ENCODE measurements at places on chromosomes 3 and 15. TPM values are rescaled to one million over a fixed set of nuclear protein-coding genes. Genes with fewer than 3 reads are reported as not detected.

DNA sequence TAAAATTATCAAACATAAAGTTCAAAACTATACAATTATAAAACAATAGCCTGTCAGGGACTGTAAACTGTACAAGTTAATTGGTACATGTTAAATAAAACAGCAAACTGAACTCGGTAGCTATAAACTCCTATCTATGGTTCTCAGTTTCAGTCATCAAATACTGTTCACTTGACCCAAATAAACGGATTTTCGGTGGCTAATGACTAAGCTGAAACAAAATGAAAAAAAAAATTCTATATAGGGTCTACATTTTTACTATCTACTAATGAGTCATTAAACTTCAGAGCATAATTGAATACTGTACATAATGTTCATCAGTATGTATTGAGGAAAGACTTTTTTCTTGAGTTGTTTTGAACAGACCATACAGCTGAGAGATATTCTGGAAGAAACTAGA lies 6.6 kb downstream of the PROK2 start:
- DNase-seq: no peak

The SLC22A13 gene
- total RNA-seq: 0.45 TPM

DNA sequence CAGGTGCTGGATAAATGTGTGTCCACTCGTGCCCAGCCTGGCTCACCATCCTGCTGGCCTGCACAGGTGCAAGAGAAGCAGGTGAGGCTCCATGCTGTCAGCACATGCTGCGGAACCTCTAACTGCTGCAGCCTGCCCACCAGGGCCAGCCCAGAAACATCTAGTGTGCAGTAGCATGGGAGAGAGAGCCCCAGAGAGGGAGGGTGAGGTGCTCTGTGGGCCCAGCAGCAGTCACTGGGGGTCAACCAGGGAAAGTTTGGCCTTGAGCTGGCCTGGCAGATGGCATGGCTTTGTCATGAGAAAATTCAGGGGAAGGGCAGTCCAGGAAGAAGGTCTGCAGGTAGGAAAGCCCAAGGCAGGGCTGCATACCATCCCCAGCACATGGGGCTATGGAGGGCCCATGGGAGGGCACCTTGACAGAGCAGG lies 18.2 kb upstream of the PRR23E start:
- DNase-seq: no peak

The RARB gene
- 3.1 TPM for total RNA-seq

DNA sequence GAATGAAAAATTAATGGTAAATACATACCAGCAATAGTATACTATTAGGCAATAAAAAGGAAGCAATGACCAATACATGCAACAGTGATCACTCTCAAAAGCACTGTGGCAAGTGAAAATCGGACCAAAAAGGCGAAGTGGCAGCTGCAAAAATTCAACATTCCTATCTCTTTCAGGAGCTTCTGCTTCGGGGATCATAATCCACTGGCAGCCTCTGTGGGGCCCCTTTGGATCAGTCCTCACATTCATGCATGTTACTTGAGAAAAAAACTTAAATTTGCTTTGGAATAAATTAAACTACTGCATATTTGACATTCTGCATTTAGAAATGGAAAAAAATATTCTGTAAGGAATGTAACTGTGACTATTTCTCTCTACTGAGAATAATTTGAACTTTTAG lies 425.6 kb downstream of the NR2F2 start:
- no peak for DNase-seq

GRCh38 chr3:119301662-119302061 lies 7.5 kb downstream of the ARHGAP31 start:
- no peak for DNase-seq

DNA sequence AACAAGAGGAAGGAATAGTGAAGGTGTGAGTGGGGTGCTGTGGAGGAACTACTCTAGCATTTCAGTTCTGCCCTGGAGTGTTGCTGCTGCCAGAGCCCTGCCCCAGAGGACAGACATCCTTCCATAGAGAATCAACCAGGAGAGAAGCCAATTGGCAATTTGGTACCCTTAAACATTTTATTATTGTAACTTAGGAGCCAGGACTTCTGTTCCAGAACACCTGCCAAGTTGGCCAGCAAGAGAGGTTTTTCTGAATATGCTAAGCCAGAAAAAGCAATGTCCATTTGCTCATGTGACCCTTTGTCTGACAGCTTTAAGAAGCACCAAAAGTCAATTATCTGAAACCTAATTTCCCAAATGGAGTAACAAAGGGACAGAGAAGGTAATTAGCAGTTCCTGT lies 264.9 kb downstream of the MEX3B start:
- DNase-seq: no peak

DNA sequence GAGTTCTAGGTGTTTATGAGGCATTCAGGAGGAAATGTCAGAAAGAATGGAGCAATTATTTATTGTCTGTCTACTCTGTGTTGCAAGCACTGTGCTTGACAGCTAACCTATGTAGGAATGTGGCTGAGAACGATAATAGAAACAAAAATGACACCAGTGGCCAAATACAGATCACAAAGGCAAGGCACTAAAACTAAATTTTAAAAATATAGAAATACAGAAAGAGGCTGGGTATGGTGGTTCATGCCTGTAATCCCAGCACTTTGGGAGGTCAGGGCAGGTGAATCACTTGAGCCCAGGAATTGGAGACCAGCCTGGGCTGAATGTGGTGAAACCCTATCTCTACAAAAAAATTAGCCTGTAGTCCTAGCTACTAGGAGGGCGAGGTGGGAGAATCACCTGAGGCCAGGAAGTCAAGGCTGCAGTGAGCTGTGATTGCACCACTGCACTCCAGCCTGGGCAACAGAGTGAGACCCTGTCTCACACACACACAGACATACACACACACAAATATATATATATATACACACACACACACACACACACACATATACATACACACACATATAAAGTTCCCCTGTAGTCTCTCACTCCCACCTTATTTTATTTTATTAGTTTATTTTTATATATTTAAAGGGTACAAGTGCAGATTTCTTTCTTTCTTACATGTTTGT lies 6.0 kb downstream of the PRKCI start:
- peak; percentile 37 for DNase-seq

- no peak for DNase-seq
These were observed 11.7 kb downstream of the CHDH start for GRCh38 chr3:53834429-53835095.

DNA sequence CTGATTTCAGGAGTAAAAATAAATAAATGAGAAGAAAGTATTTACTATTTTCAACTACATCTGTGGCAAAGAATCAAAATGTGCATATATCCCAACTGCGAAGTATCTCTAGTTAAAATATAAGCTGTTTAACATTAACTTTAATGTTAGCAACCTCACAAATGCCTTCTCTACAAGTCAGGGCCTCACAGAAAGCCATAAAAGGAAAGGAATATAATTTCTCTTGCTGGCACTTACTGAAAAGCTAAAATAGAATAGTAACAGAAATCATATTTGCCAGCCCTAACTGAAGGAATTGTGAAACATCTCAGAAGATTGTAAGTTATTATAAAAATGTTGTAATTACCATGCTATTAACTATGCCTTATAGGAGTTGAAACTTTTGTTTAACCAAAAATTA lies 65.1 kb upstream of the MBNL1 start:
- peak; percentile 47 for DNase-seq

- DNase-seq: peak; percentile 54
These were observed 210.3 kb upstream of the CGNL1 start for GRCh38 chr15:57165992-57166391.

The ANKDD1A gene
- 2.9 TPM for total RNA-seq

The FETUB gene
- total RNA-seq: not detected

DNA sequence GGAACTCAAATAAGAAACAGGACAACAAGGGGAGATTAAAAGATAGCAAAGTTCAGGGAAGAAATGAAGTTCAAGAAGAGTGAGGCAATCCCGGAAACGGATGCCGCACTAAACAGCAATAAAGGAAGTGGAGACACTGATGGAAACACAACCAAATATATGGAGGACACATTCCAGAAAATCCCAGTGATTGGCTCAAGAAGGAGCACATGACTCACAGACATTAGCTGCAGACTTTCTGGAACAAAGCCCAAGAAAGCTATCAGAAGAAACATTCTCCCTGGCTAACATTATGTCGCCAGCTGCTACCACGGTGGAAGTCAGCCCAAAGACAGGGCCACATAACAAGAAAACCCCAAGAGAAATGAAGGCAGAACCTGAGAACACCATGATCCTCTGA lies 18.1 kb upstream of the VGLL4 start:
- peak; percentile 81 for DNase-seq

The BFSP2 gene
- not detected for total RNA-seq

GRCh38 chr3:133158686-133159085 lies 120.5 kb downstream of the TMEM108 start:
- DNase-seq: no peak

DNA sequence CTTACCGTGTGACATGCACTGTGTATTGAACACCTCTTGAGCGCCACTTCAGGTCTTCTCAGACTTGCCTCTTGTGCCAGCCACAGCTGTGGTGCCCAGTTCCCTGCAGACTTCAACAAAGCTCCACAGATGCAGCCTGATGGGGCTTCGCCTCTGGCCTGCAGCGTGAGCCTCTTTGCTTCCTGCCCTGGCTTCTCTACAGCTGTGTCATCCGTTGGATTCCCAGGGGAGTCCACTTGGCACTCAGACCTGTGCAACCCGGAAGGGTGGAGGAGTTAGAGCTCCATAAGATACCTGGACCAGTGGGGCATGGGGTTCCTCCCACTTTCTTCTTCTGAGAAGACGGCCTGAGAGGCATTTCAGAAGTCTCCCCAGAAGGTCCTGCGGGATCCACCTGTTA lies 57.7 kb upstream of the BNIP2 start:
- DNase-seq: no peak

DNA sequence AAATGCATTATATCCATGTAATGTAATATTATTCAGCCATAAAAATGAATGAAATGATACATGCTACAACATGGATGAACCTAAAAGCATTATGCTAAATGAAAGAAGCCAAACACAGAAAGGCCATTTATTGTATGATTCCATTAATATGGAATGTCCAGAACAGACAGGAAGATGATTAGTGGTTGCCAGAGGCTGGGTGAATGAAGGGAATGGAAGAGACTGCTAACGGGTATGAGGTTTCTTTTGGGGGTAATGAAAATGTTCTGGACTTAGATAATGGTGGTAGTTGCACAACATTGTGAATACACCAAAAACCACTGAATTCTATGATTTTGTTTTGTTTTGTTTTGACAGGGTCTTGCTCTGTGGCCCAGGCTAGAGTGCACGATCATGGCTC lies 61.6 kb upstream of the MAP4 start:
- peak; percentile 73 for DNase-seq

- no peak for DNase-seq
These were observed 478.3 kb upstream of the PPP2R3A start for GRCh38 chr3:135487261-135487660.

DNA sequence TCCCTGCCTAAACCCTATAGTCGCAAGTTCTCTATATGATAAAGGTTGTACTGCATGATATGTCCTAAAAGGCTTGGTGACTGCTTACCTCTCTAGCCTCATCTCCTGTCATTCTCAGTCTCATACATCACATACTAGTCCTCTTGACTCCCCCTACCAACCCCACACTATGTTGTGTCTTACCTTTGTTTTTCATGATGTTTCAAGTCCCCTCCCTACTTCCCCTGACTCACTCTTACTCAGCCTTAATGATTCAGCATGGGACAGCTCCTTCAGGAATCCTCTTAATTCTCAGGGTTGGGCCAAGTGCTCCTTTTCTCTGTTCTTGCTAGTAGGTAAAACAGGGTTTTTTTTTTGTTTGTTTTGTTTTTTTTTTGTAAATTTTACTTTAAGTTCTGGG lies 49.6 kb downstream of the SLMAP start:
- peak; percentile 73 for DNase-seq

The CACNA1D gene
- 1.9 TPM for total RNA-seq

The TADA3 gene
- 74.2 TPM for total RNA-seq

The TASOR gene
- 102 TPM for total RNA-seq

The PPCDC gene
- total RNA-seq: 11.8 TPM

The PLCH1 gene
- total RNA-seq: 0.09 TPM

The TMC3 gene
- total RNA-seq: under 0.01 TPM

- DNase-seq: no peak
These were observed 204.9 kb downstream of the TNIK start for GRCh38 chr3:171255236-171255806.

GRCh38 chr3:111112913-111113312 lies 41.3 kb downstream of the NECTIN3 start:
- DNase-seq: peak; percentile 49

- no peak for DNase-seq
These were observed 339.9 kb downstream of the CHL1 start for GRCh38 chr3:536417-536813.

GRCh38 chr3:169075710-169076109 lies 587.8 kb downstream of the MECOM start:
- DNase-seq: no peak

DNA sequence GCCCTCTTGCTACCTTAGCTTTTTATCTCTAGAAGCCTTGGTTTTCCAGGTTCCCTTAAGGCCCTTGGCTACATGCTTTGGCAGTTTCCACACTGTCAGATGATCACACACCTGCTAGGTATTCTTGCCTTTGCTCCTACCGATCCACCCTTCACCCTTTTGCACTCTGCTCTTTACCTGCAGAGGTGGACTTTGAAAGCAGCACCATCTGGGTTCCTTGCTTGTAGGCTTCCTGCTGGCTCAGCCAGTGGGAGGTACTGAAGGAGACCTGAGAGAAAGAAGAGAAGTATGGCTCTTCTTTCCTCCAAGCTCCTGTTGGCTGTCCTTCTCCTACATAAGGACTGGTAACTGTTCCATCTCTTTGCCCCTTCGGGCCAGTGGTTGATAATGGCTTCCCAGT lies 7.3 kb upstream of the ZNF592 start:
- no peak for DNase-seq

GRCh38 chr15:77836121-77836692 lies 203.5 kb upstream of the LINGO1 start:
- DNase-seq: peak; percentile 12

The EPHB3 gene
- 4.7 TPM for total RNA-seq

DNA sequence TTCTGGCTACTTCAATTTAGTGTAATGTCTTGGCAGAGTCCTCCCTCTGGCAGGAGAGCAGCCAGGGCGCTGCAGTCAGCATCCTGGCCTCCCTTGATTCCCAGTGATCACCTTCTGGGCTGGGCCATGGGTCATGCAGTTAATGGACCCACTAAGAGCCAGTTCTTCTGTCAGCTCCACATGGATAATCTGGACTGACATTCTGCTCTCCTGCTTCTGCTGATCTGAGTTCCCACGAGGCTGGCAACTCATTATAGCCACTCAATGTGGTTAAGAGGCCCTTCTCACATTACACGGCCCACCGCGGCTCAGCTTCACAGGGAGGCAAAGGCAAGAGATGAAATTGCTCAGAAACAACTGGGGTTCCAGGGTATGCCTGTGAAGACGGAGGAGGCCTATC lies 94.0 kb downstream of the WDR76 start:
- DNase-seq: no peak

The PRRT3 gene
- 5.5 TPM for total RNA-seq

DNA sequence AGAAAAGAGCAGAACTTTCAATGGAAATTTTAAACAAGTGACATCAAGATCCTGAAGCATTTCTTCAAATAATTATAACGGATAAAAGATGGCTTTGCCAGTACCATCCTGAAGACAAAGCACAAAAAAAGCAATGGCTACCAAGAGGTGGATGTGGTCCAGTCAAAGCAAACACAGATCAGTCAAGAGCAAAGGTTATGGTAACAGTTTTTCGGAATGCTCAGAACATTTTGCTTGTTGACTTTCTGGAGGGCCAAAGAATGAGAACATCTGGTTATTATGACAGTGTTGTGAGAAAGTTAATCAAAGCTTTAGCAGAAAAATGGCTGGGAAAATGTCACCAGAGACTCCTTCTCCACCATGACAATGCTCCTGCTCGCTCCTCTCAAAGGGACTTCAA lies 31.5 kb downstream of the FEM1B start:
- no peak for DNase-seq

The ARL13B gene
- 14.6 TPM for total RNA-seq

The HRH1 gene
- total RNA-seq: 20.6 TPM
